Effector memory CD4-positive, alpha-beta T cell (primary cell): ENCODE measurements at places on chromosomes 2 and 18.

GRCh38 chr2:98901291-98901690, 34.7 kb downstream of the CRACDL start:
- DNase-seq, result no peak

GRCh38 chr2:121803503-121803902, 48.1 kb downstream of the TSN start:
- DNase-seq, result no peak

DNA sequence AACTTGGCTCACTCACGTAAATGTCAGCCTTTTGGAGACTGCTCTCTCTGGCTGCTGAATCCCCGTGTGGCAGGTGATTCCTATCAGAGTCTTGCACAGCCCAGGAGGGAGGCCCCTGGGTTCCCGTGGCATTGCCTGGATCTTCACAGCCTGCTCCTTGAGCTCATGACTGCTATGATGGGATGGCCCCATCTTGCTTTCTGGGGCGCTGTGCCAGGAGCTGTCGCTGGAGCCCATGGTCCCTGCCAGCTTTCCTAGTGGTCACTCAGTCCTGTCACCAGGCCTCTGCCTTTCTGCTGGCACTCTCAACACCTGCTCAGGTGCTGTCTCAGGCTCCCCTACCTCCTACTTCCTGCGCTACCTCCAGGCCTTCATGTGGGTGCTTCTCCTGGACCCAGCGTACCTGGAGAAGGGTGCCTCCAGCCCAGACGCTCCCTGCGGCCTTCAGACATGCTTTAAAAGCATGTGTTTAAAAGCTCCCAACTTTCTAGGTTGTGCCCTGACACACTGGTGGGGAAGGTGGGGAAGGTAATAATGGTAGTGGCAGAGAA, 110.1 kb downstream of the MCFD2 start:
- DNase-seq, result no peak

DNA sequence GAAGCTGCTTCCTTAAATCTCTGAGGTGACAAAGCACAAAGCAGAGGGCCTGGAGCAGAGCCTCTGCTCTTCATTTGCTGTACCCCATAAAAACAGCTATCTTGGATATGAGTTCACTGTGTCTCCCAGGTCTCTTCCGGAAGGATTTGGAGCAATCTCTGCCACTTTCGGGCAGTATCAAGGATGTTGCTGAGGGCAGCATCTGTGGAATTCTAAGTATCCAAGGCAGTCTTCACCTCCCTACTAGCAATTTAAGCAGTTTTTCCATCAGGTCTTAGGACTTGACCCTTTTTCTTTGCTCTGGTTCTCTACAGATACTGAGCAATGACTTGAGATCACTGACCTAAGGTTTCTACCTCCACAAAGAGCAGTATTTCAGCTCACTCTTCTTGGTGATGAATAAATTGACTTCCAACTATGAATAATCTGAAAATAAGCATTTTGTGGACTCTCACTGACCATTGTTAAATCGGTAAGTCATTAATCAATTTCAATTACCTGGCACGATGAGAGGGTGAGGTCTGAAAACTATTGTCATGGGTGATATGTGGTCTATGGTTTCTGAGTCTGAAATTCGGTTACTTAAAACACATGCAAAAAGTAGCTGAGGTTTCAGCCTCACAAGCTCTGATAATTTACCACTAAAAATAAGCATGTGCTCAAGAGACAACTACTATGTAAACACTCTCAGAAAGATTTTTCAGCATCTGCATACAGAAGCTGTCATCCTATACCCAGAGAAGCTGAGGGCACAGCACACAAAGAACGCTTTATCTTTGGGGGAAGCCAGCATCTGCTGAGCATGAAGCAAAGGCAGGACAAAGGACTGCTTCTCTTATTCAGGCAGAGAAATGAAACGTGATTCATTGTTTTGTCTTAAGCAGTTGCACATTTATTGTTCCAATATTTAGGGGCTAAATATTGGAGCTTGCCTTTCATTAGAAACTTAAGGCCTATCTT, 32.1 kb upstream of the SPATS2L start:
- DNase-seq, result no peak

- no peak for DNase-seq
Measured at GRCh38 chr18:25561918-25562317, 210.0 kb upstream of the ZNF521 start.

DNA sequence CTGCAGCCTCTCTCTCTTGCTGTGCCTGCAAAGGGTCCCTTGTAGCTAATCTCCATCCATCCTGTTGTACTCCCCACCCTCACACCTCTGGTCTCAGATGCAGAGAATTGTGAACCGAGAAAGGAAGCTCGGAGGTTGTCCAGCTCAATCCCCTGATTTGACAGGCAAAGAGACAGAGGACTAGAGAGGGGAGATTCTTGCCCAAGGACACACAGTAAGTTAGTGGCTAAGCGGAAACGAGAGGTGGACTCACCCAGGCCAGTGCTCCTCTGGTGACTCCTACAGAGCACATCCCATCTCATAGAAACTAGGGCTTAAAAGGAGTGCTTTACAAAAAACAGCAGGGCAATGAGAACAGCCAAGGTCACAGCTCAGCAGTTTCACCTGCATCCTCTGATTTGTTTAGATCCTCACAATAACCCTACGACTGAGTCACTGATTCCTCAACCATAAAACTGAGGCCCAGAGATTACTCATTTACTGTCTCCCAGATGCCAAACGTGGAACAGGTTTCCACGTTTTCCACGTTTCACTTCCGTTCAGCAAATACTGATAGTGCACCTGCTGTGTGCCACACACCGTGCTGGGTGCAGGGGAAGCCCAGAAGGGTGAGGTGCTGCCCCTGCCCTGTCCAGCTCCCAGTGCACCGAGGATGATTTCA, 22.1 kb downstream of the EHD3 start:
- DNase-seq, result no peak

- DNase-seq, result no peak
Measured at GRCh38 chr18:40210696-40211095, 1744.3 kb upstream of the PIK3C3 start.

- no peak for DNase-seq
Measured at GRCh38 chr2:126656431-126657147, 631 bp downstream of the GYPC start.

GRCh38 chr2:39228413-39229209, 15.2 kb downstream of the CDKL4 start:
- no peak for DNase-seq

DNA sequence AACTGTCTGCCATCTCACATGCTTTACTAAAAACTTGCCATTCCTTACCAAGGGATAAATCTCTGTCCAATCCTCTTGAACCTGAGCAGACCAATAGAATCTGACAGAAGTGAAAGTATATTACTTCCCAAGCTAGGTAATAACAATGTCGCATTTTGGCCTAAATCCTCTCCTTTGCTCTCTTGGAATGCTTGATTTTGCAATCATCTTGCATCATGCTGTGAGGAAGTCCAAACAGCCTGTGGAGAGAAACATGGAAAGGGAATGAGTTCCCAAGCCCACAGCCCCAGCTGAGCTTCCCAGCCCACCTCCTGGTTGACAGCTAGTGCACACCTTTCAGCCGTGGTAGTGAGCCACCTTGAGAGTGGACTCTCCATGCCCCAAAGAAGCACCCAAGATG, 540.6 kb downstream of the STK39 start:
- no peak for DNase-seq

- no peak for DNase-seq
Measured at GRCh38 chr2:156673981-156674380, 237.8 kb downstream of the GPD2 start.

DNA sequence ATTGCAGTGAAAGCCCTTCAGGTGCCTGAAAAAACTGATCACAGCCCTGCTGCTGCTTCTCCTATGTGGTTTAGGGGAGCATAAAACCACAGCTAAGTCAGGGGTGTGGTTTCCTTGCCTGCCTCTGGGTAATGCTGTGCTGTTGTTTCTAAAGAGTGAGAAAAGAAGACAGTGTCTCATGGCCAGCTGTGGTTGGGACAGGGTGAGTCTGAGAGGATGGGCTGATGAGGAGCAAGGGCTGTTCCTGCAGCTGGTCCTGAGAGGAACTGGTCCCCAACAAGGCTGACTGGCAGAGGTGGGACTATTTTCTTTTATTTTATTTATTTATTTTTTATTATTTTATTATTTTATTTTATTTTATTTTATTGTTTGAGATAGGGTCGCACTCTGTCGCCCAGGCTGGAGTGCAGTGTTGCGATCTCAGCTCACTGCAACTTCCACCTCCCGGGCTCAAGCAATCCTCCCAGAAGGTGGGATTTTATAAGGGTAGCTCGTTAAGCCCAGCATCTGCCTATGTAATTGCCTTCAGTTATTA, 236.7 kb downstream of the FHOD3 start:
- DNase-seq, result no peak

DNA sequence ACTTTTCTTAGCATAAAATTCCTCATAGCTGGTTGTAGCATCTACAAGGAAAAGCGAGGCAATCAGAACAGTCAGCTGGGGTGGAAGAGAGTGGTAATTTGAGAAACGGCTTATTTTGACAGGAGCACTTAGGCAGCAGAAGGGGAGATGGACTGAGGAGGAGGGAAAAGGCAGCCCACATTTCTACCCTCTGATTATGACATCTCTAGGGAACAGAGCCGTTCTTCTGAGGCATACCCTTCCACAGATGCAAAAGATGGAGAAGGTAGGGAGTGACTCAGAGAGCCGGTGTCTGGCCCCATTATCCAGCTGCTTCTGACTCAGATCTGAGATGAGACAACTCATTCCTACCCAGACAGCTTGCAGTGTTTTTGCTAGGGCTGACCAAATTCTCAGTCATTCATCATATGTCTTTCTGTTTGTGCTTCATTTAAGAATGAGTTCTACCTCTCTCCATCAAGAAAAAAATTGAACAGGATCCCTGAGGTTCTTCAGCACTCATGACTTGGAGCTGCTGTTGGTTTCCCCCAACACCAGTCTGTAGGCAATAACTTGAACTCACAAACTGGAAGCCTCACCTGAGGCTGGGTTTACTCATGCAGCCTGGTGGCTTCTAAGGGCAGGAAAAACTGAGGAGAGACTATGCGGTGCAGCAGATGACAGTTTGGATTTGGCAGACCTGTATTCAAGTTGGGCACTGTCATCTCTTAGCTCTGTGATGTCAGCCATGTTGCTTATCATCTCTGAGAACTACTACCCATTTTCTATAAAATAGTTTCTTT, 15.9 kb upstream of the SEC11C start:
- DNase-seq, result no peak

DNA sequence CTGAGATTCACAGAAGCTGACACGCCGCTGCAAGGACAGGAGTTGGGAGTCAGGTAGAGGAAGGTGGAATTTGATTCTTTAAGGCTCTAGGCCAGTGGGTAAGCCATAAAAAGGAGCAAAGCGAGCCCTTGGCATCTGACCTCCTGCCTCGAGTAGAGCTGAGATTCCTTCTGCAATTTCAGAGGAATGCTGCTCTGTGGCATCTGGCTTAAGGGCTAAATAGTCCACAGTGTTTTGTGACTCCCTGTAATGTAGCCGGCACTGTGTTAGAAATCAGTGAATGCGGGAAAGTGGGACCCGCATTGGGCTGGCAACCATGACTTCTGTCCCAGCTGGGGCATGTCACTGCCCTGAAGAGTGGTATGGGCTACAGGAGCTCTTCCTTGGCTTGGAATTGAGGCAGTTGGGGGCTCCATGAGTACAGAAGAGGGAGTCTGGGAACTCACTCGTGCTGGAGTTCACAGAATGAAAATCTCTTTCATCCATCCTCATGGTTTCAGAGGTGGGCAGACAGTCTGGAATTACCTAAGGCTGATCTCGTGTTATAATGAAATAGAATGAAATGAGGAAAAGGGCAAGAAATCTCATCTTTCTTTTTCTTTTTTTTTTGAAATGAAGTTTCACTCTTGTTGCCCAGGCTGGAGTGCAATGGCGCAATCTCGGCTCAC, 12.7 kb upstream of the MYCN start:
- DNase-seq, result no peak

- DNase-seq, result no peak
Measured at GRCh38 chr2:144771348-144771747, 251.4 kb upstream of the ZEB2 start.
